CD4-positive, alpha-beta T cell treated with Interleukin-2 at 100 ng/mL for 4 hours (primary cell): ENCODE measurements at places on chromosomes 11 and 22.

- no peak for DNase-seq
Measured at GRCh38 chr22:45150139-45150538, 13.6 kb upstream of the NUP50 start.

GRCh38 chr11:12573707-12574485 lies 100.3 kb upstream of the TEAD1 start:
- no peak for DNase-seq

GRCh38 chr22:44389181-44389580 lies 76.4 kb upstream of the SHISAL1 start:
- DNase-seq = no peak

DNA sequence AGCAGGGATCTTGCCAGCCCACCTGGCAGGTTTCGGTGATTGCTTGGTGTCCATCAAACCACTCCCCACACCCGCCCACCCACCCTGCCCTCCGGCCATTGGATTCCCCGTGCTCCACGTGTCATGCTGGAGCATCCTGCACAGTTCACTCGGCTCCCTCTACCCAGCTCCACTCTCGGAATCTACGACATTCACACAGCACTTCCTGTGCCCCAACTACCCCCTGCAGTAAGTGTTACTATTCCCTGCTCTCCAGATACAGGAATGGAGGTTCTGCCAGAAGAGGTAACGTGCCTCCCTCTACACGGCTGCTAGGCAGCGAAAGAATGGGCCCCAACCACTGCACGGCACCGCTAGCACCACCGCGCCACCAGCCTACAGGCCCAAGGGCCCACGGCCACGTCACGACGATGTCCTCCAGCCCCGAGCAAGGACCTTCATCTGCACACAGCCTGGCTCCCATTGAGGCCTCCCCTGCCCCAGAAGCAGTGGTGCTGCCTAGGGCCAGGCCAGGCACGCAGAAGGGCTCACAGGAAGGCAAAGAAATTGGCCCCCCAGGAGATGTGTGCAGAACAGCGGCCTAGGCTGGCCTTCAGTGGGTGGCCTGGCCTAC lies 27.6 kb downstream of the WNT7B start:
- no peak for DNase-seq
